ENCODE measurements at places on chromosomes 12 and 14.

DNA sequence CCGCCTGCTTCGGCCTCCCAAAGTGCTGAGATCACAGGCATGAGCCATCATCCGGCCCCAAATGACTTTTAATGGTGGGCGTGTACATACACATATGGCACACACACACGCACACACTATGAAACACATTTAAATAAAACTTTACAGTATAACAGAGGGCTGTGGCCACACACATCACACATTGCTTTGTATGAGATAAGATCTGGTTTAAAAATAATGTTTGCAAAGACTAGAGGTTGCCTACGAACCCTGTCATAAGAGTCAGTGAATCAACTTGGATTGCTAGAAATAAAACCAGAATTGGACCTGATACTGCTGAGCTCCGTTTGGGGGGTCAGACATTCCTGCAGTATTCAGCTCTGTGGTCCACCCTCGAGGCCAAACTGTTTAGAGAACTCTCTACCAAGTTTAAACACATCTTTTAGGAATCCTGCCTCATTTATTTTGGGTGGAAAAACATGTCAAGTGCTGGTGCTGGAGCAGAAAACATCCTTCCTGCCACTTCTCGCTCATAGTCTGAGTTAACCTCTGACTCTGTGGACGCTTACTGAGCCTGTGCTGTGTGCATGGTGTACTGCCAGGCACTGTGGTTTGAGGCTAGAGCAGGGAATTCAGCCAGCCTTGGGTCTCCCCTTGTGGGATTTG lies 47.8 kb upstream of the EML1 start:
- DNase-seq = no peak

DNA sequence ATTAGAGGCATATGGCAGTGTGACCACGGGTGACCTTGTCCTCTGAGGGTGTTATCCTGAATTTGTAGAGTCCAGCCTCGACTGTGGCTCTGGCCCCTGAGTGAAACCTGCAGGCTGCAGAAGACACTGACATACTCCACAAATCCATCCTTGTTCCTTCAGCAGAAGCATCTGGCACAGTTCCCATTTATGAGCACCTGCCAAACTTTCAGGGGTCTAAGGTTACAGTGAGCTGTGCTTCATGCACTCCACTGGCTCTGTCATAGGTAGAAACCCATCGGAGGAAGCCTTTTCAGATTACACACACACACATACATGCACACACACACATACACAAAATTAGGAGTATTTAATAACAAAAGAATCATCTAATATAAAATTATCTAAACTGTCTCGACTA lies 13.6 kb upstream of the NUAK1 start:
- no peak for DNase-seq

DNA sequence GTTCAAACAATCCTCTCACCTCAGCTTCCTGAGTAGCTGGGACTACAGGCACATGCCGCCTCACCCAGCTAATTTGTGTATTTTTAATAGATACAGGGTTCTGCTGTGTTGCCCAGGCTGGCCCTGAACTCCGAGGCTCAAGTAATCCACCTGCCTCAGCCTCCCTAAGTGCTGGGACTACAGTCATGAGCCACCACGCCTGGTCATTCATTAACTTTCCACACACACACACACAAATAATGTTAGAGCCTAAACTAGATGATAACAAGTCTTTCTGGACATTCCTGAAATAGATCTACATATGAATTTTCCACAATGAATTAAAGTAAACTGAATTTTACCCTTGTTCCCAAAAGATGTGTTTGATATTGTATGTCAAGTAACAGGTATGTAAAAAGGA lies 776.0 kb downstream of the GALC start:
- DNase-seq = no peak

DNA sequence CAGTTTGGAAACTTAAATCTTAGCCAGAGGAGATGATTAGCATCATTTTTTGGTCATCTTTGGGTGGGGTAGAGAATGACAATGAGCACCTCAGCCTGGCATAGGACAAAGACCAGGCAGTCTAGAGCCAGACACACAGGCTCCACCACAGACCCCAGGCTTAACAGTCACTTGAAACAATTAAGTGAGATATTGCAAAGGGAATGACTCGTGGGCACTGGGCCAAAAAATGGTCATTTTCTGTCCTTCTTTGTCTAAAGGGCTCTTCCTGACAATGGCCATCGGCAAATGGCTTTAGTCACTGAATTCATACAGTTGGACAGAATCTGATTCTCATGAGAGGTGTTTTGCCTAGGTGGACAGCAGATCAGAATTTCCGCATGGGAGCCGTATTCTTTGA lies 78.0 kb upstream of the DICER1 start:
- DNase-seq = no peak

- DNase-seq = no peak
Measured at GRCh38 chr12:124188561-124189405, 106.1 kb upstream of the RFLNA start.

DNA sequence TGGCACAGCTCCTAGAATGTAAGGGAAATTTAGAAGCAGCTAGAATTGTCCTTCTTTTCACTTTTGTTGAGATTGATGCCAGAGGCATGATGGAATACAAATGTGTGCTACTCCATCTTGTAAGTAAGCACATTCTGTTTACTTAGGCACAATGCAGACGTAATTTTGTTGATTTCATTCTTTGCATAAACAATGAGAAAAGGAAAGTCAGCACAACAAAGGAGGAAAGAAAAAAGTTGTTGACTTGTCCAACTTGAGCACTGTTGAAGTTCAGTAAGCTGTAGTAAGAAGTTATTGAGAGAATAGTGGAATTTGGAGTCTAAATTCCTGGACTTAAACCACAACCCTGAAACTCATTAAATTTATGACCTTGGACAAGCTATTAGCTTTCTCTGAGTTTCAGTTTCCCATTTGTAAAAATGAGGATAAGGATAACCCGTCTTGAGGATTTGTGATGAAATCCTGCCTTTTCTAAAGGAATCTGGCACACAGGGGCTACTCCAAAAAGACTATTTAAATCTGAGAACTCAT lies 19.4 kb upstream of the CNTN1 start:
- DNase-seq = no peak

GRCh38 chr14:35533357-35534207 lies at the start of gene INSM2:
INSM2 (plus strand) TSS chr14:35534164; CDS start chr14:35534253, 89 bp downstream.
- DNase-seq = peak; percentile 18

GRCh38 chr12:56261503-56262232 lies 3.5 kb upstream of the ANKRD52 start:
- no peak for DNase-seq

DNA sequence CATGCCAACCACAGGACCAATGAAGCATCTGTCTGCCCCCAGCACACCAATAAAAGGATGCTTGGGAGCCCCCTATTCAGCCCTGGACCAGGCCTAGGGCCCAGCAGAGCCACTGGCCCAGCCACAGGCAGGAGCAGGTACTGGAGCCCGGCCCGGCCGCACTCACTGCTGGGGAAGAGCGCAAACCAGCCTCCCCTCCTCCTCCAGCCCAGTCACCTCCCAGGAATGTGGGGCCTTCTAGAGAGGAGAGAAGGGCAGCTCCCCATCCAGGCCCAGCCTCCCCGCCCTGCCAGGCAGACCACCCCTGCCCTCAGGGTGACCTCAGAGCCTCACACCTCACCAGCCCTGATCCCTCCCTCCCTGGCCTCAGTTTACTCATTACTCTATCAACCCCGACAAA lies 56.2 kb downstream of the CCNK start:
- no peak for DNase-seq

GRCh38 chr14:26702721-26703230 lies 104.9 kb upstream of the NOVA1 start:
- DNase-seq = no peak

GRCh38 chr14:65910108-65910786 lies 497.7 kb downstream of the FUT8 start:
- DNase-seq = no peak

GRCh38 chr14:65072256-65072655 lies 30.1 kb downstream of the MAX start:
- DNase-seq = no peak

DNA sequence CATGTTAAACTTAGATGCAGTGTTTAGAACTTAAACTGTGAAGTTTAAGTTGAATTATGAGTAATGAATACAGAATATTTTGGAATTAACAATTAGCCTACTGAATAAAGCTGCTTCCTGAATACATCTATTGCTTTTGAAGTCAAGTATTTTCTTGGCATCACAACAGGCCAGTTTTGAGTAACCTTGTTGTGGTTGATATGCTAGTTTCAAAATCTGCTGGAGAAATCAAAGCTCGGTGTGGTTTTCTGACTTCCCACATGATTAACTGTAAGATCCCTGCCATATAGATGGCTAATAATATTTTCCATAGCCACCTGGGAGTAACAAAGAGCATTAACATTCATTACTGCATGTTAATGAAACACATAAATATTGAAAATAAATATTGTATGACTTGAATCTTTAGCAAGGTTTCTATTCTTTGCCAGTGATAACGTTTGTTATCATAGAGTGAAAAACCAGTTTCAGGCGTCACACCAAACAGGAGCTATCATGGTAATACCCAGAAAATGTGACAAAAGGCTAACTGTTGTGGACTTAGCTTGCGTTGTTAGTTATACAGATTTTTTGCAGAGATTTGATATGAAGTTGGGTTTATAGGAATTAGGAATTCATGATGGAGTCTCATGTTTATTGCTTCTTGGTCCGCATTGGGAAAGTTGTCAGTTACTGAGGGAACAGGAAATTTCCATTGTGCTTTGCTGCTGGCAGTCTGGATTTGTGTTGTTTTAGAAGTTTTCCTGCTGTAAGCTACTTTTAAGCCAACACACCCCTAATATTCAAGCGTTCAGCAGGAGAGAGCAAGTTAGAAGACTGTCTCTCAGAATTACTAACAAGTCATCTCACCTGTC lies 32.1 kb downstream of the PPFIBP1 start:
- DNase-seq = no peak

Data from activated CD8-positive, alpha-beta memory T cell treated with anti-CD3 and anti-CD28 coated beads for 4 hours (primary cell).